GM12878 (cell line): ENCODE measurements at places on chromosomes 5 and 9. TPM values are rescaled to one million over a fixed set of nuclear protein-coding genes. Genes with fewer than 3 reads are reported as not detected.
A peak's percentile ranks its signal among the peaks of the same experiment; 100 is the strongest.

GRCh38 chr5:172881691-172882370 is 47.8 kb downstream of the ERGIC1 start:
- peak; percentile 72 for DNase-seq

Gene PPIC
- polyA plus RNA-seq, result 0.21 TPM in 1 of 2 replicates, not detected in the other

Gene ANXA1
- polyA plus RNA-seq, result 10.0 and 12.0 TPM in 2 replicates

DNA sequence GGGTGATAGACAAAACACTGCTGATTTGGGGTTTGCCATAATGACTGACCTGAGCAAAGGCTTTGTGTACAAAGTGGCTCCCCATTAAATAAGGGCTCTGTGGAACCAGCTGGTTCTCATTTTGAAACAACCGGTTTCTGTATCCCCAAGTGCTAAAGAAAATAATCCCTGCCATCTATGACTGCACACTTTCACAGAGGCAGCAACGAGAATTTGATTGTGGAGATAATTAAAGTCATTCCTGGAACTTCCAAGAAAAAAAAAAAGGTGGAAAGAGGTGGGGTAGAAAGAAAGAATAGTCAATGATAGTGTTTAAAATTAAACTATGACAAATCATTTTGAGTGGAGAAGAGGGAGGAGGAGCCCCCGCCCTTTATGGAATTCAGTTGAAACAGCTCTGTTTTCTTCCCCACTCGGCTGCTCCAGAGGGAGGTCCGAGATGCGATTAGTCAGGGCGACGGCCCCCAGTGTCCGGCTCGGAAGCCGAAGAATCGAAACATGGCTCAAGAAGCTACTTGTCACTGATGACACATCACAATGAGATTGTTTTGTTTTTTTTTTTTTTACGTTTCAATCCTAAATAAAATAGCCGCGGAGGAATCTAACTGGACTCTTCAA is 38.4 kb downstream of the EBF1 start:
- no peak for DNase-seq

GRCh38 chr9:105144076-105144475 is 100.4 kb upstream of the SLC44A1 start:
- DNase-seq, result no peak

DNA sequence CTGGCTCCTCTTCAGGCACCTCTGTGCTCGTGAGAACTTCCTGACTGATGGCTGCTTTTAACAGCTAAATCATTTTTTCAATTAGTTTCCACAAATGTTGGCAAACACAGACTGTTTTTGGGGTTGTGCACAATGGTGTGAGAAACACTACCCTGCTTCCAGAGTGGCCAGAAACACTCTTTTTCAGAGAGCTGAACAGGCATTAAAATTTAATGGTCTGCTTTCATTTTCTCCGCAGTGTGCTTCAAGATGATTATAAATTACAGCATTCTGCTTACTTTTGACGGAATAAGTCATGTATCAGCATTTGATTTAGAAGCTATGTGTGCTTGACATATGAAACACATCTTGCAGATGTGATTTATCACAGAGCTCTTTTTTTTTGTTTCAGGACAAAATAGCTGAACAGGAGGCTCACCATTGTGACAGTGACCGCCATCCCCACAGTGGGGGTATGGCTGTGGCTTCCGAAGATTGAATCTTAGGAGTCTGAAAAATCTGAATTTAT is 454.5 kb upstream of the ZNF608 start:
- DNase-seq, result no peak

DNA sequence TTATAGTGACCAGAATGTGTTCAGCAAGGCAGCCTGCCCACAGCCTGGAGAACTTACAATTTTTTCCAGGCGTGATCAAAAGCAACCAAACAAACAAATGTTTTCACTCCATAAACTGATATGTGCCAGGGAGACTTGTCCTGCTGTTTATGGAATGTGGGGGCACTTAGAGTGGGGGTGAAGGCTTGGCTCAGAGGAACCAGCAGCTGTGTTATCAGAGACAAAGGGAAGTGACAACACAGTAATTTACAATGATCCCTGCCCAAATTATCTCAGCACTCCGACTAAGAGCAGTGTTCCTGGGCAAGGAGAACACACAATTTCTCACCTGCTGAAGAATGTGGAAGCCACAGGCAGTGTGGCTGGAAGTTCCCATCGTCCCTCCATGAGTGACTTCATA is 429.1 kb upstream of the IRX4 start:
- DNase-seq, result no peak

DNA sequence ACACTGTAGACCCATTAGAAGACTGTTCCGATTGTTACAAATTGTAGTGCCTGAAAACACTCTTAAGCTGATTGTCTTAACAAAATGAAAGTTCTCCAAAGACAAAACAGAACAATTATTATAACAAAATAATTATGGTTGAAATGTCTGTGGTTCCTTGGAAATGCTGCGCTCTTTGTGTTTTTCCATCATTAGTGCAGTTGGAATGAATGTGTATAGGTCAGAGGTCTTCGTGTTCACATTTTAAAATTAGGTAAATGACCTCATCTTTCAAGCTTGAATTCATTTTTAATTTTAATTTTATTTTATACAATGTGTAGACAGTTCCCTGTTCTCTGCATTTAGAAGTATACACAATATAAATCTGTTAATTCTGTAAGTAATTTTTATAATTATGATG is 56.7 kb upstream of the NXNL2 start:
- no peak for DNase-seq

DNA sequence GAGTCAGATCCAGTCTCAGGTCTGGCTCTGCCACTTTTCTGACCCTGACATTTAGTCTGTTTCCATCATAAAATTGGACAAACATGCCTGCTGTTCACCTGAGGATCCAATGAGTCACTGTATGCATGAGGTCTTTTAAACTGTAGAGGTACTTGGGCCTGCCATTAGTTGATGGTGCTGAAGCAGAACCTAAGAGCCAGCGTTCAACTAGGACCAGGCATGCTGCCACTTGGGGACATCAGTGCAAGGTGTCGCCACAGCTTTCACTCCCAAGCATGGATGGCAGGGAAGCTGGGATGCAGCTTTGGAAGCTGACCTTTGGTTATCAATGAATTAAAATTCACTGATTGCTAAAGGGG is 37.1 kb downstream of the NEUROG1 start:
- DNase-seq, result no peak

Gene SKIC3
- polyA plus RNA-seq, result 54.0 and 54.1 TPM in 2 replicates

- no peak for DNase-seq
Measured at GRCh38 chr9:37693260-37693659, 42.5 kb downstream of the FRMPD1 start.

Gene PCDHGA11
- 2.6 and 2.7 TPM in 2 replicates for polyA plus RNA-seq

Gene FABP6
- 0.54 and 1.1 TPM in 2 replicates for polyA plus RNA-seq

Gene PCDHA12
- not detected in 2 replicates for polyA plus RNA-seq

DNA sequence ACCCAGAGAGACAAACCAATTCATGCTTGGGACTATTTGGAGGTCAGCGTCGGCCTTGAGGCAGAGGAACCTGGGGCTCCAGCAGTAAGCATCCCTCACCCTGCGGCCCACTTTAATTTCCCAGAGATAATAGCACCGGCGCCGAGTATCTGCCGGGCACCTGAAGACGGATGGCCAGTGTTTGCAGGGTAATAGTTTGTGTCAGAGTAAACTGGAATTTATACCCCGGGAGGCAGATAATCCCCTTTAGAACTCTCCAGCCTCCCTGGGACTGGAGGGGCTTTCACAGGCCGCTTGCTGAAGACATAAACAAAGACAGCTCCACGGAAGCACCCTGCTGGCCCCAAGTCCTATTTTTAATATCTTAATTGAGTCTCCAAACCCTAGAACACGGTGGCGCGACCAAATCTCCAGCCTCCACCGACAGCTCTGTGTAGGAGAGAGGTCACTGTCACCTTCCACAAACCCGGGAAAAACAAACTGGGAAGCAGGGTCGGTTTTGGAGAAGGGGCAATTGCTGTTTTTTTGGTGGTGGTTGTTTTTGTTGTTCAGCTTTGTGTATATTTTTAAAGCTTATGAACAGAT is 17.4 kb upstream of the FCN1 start:
- DNase-seq, result no peak

DNA sequence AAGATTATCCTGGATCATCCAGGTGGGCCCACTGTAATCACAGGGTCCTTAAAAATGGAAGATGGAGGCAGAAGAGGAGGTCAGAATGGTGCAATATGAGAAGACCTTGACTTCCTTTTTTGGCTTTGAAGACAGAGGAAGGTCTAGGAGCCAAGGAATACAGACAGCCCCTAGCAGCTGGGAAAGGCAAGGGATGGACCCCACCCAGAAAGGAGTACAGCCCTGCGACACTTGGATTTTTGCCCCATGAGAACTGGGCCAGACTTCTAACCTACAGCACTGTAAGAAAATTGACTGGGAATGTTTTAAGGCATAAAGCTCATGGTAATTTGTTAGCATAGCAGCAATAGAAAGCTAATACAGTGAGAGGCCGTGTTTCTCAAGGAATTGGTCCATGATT is 66.9 kb upstream of the LRRTM2 start:
- no peak for DNase-seq

DNA sequence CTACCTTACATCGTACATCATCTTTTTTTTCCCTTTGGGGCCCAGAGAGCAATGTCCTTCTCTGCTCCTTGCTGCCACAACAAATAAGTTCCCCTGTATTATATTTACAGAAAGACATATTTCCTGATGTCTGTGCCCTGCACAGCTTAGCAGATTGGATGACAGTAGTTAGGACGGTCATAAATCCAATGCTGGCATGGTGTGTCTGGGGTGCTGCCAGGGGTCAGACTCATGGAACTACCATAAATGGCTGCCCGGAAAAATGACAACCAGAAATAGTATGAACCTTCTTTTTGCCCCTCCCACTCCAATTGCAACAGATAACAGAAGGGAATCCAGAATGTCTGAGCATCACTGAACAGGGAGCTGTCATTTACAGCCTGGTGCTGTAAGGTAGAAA is 511.1 kb downstream of the PSAT1 start:
- DNase-seq, result no peak

- no peak for DNase-seq
Measured at GRCh38 chr5:75192804-75193203, 43.9 kb downstream of the ANKRD31 start.

GRCh38 chr9:35673132-35674024 is at the start of gene CA9:
CA9 (plus strand) TSS chr9:35673928; CDS start chr9:35673960, 32 bp downstream.
- no peak for DNase-seq

GRCh38 chr9:71685394-71685793 is 82.9 kb downstream of the CEMIP2 start:
- DNase-seq, result no peak

- DNase-seq, result no peak
Measured at GRCh38 chr9:116223926-116224325, 70.3 kb downstream of the PAPPA start.

Gene PRRC2B
- polyA plus RNA-seq, result 22.2 and 28.0 TPM in 2 replicates

DNA sequence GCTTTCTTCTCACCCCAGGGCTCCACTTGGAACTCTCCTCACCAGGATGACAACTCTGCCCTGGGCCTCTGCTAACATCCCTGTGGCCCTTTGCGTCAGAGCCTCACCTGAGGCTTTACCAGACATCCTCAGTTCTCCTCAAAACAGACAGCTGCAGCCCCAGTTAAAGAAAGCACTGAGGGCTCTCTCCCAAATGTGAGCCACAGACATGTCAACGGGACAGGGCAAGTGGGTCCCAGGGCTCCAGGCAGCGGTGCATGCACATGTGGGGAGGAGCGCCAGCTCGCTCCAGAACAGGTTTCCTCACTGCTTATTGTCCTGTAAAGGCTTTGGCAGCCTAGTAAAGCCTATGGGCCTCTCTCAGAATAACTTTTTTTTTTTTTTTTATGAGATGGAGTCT is 37.3 kb downstream of the IPPK start:
- no peak for DNase-seq

DNA sequence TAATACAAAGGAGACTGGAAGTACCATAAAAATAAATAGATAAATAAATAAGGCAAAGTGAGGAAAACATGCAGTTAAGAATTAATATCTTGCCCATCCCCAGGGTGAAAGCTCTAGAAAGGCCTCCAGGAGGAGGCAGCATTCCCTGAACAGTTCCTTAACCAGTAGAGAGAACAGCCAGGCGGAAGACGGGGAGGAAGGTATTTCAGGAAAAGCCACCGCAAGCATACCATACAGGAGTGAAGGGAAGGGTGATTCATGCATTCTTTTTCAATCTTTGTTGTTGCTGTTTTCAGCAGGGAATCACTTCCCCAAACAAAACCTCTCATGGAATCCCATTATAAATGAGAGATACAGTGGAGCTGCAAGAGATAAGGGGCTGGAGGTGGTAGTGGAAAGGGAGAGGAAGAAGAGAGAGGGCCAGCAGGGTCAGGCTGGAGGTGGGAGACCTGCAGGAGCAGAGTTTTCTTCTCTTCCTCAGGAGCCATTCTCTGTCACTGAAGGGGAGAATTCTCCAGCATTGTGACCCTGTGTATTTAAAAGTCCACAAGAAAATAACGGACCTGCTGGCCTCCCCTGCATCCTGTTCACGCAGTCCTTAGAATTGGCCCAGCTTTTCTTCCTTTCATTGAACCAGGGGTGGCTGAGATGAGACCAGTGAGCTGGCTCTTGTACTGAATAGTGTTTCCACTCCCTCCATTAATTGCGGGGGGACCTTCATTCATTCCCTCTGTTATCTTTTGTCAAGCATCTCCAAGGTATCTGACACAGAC is 255.9 kb downstream of the FAM114A2 start:
- no peak for DNase-seq

DNA sequence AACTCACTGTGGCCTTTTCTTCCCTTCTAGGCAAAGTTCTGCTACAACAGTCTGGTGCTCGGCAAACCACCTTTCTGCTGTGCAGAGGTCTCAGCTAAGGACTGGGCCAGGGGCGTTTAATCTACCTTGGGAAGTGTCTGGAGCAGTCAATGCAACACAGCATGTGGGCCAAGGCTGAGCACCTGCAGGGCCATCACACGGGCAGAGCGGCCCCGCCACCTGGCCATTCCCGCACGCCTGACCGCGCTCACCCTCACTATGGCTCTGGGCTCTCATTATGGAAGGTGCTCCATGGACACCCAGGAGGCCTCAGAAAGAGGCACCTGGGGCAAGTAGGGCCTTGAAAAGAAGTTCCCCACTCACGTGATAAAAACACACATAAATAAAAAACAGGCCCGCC is 65.7 kb upstream of the TBC1D9B start:
- no peak for DNase-seq
